Activated CD4-positive, alpha-beta T cell treated with anti-CD3 and anti-CD28 coated beads for 4 hours (primary cell): ENCODE measurements at places on chromosomes 11 and 22.
A peak's percentile ranks its signal among the peaks of the same experiment; 100 is the strongest.

- no peak for DNase-seq
These were observed 3.5 kb downstream of the IGF2 start for GRCh38 chr11:2135648-2136201.

DNA sequence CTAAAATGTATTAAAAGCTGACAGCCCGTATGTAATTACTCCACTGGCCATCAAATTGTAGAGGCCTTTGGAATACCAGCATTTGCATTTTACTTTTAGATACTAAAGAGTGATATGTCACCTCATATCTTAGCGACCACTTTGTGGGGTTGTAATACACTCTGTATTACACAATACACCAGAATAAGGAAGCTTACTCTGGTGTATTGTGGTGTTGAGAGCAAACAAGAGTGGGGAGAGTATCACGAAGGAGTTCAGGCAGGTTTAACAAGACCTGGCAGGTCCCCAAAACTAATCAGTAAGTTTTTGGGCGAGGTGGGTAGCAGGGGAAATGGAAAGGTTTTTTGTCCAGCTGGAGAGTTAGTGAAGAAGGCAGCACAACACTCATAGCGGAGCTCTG is 3.2 kb downstream of the NUP50 start:
- no peak for DNase-seq

DNA sequence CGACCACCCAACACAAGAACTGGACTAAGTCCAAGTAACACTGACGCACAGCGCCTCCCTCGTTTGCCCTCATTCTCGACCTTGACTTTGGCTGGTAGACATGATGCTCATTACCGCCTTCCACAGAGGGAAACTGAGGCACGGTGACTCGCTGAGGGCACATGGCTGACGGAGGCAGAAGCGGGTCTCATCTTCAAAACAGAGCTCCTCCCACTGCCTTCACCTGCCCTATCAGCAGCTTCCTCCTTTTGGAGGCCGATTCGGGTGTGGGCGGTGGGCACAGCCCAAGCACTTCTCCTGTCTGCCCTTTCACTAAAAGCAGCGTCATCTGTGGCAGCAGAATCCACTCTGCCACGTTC is 2.0 kb upstream of the KMT5B start:
- DNase-seq, result peak; percentile 47

- no peak for DNase-seq
These were observed 367.6 kb downstream of the TBC1D22A start for GRCh38 chr22:47129902-47130635.

- no peak for DNase-seq
These were observed 56.1 kb downstream of the KCNJ1 start for GRCh38 chr11:128810784-128811514.

GRCh38 chr11:104467404-104467803 is 303.5 kb upstream of the PDGFD start:
- DNase-seq, result no peak

GRCh38 chr11:131909426-131910177 is 539.2 kb downstream of the NTM start:
- no peak for DNase-seq

GRCh38 chr11:73099512-73100266 is 42.4 kb downstream of the FCHSD2 start:
- DNase-seq, result no peak

- no peak for DNase-seq
These were observed 54.1 kb upstream of the SOX6 start for GRCh38 chr11:16410479-16410878.

GRCh38 chr11:33889296-33889695 is 2.6 kb downstream of the LMO2 start:
- DNase-seq, result no peak

- no peak for DNase-seq
These were observed at the start of gene PLA2G3 for GRCh38 chr22:31139866-31140716. TSS of gene PLA2G3 (minus strand) at chr22:31140508. CDS start at chr22:31140354, 154 bp downstream.

DNA sequence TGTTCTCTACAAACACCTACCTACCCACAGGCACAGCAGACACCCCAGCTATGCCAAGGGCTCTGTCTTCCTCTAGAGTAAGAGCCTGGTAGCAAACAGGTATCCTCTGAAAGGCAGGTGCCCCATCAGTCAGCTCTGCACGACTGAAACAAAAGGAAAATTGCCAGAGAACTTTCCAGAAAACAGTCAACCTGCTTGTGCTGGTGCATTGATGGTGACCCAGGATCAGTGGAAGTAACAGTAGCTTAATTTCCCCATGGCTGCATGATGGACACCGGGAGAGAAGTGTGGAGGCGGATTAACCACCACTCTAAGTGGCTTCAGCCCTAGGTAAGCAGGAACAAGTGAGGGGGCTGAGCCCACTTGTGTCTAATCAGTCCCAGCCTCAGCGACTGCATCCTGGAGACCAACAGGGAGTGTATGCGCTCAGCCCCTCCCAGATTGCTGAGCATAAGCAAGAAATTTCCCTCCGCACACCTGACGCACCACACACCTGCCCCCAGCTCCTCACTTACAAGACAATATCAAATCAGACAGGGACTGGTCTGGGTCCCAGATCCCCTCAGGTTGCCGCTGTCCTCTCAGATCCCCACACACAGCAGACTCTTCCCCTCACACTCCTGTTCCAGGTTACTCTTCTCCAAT is 70.7 kb upstream of the IGLL5 start:
- DNase-seq, result no peak

GRCh38 chr11:131408025-131408640 is 37.7 kb downstream of the NTM start:
- DNase-seq, result no peak

- no peak for DNase-seq
These were observed 1381.5 kb upstream of the TENM4 start for GRCh38 chr11:80822308-80822707.

DNA sequence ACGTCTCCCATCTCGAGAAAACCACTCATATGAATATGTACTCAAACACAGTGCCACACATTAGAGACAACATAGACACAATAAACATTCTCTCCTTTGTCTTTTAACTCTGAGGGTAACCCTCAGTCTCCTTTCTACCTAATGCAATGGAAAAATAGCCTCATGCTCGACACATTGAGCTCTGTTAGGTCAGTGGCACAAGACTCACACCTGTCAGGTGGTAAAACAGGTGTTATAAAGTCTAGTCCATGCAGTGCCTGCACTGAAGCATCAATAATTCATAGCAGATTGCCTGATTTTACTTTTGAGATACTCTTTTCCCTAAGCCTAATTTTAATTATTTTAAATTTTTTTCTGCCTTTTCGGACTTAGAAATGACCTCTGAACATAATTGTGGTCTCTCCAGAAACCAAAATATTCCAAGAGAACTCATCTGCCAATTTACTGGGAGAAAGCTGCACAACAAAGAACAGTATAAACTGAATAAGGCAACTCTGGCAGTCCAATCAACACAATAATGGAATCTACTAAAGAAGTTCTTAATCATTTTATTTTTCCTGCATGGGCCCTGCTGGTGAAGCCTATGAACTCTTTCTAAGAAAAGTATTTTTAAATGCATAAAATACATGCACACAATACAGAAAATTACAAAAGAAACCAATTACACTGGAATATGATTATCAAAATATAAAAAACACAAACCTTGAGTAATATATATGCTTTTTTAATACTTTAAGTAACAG is 9.9 kb downstream of the RDX start:
- DNase-seq, result no peak

DNA sequence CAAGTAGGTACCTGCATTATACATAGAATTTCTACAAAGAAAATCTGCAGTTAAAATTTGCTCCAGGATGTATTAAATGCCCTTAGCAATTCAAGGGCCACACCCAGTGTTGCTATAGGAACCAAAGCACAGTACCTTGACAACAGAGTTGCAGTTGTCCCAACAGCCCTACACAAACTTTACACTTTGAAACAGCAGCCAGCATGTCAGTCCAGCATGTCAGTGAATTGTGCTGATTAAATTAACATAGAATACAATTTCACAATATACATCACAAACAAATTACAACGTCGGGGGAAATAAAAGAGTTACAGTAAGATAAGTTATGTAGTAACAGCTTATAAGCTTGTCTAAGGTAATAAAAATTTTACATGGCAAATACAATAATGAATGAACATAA is 389.2 kb downstream of the SOX6 start:
- DNase-seq, result no peak

DNA sequence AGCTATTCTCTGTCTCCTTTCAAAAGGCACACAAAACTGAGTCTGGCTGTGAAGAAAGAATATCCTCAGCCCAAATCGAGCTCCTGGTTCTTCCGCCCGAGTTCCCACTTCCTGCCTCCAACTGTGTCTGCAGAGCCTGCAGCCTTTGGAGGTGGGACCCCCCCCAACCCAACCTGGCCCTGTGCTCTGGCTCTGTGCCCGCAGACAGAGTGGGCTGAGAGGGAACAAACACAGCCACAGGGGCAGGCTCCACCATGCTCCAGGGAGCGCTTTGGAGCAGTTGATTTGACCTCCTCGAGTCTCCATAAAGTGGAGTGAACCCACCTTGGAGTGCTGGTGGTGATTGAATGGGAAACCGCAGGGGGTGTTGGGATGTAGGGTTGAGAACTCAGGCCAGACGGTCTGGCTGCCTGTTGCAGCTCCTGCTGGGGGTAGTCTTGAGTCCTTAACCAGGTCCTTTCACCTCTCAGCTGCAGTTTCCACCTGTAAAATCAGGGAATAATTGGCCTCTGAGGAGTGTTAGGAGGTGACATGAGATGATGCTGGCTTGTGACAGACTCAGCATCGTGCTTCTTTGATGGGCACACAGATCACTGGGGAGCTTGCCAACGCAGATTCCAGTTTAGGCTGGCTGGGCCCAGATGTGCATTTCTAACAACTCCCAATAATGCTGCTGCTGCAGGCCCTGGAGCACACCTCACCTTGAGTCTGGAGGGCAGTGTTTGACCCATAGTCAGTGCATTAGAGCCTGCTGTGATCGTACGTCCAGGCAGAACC is 11.4 kb downstream of the DAGLA start:
- no peak for DNase-seq

DNA sequence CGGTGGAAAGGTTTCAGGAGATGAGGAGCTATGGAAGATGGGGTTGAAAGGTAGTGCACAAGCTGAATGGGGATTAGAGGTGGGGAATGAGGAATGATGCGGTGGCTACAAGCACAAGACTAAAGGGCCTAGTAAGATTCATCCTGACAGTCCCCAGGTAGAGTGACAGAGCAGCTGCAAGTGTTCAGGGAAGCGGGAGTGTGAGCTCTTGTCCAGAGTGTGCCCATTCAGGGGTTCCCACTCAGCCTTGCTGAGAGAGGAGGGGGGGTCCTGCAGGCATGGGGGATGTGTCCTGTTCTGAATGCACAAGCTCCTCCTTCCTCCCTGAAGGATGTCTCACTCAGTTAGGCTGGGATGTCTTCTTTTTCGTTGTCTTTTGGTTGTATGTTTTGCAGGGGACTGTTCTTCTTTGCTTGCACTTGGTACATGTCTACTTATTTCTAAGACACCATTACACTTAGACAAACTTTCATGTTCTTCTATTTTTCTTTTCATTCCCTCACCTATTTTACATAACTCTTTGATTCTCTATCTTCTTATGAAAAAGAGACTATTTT is 25.8 kb upstream of the CLPB start:
- no peak for DNase-seq
